ENCODE measurements at places on chromosomes 3 and 15.

DNA sequence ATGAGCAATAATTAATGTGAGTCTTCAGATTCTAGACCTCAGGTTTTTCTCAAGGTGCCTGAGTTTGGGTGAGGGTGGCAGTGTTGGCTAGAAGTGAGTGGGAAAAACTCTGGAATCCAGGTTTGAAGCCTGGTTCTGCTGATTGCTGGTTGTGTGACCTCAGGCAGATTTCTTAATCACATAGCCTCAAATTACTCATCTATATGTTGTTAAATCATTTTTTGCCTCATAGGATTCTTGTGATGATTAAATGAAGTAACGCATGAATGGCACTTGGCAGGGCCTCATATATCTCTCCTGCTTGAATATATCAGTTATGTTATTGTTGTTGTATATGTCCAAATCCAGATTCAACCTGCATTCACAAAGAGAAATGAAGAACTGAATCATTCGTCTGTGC, 60.5 kb downstream of the NR2F2 start:
- DNase-seq: no peak

GRCh38 chr3:179179979-179180759, 32.0 kb downstream of the PIK3CA start:
- DNase-seq: no peak

DNA sequence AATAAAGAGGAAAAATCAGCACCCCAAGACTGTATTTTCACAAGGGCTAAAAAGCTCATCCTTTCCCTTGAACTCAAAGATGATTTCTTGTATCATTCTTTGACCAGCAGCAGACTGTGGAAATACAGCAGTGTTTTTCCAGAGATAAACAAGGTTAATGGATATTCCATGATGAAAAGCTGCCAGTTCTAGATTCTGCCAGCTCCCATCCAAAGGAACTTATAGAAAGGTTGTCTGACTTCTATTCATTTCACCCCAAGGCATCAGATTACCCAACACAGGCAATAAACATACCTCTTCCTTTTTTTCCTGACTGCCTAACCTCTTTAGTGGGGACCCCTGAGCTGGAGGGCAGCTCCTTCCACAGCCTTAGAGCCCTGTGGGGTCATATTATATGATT, 375.8 kb upstream of the THBS1 start:
- DNase-seq: no peak

- no peak for DNase-seq
These were observed 64.5 kb downstream of the GLDN start for GRCh38 chr15:51405693-51406523.

- DNase-seq: no peak
These were observed 111.9 kb downstream of the SAMMSON start for GRCh38 chr3:70111411-70111810.

GRCh38 chr15:81954158-81954783, 91.5 kb downstream of the MEX3B start:
- no peak for DNase-seq

DNA sequence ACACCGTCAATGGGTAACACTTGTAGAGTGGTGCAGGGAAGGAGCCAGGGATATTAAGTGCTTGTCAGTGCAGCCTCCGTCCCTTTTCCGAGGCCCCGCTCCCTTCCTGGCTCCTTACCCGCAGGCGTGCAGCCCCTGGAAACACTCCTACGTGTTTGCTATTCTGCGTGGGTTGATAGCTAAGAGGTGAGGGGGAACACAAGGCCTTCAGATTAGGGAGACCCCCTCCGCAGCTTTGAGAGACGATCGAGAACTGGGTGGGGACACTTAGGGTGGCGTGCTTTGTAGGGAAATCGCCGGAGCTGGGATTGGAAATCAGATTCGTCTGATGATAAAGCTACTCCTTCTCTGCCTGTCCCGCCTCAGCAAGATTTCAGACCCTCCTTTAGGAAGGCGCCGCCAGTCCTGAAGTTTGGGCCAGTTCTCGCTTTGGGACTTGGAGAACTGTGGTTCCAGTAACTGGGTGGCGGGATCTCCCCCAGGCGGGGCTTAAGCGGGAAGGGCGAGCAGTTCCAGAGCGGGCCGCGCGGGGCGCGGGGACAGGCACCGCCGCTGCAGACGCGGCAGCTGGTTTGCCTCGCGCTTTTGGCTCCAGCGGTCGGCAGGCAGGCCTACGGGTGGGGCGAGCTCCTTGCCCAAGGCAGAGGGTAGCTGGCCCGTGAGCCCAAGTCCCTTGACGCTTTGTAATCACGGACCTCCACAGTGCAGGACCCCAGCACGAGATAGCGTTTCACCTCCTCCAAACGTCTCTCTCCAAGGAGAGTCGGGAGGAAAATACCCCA, 8.0 kb upstream of the FAM107A start:
- peak; percentile 12 for DNase-seq

Measured in central memory CD4-positive, alpha-beta T cell (primary cell).